ENCODE measurements at places on chromosomes 16 and 17.

GRCh38 chr16:27728691-27729090 is 178.7 kb downstream of the KATNIP start:
- DNase-seq = no peak

- DNase-seq = no peak
Observed at GRCh38 chr17:8649157-8650118, 18.9 kb upstream of the MYH10 start.

DNA sequence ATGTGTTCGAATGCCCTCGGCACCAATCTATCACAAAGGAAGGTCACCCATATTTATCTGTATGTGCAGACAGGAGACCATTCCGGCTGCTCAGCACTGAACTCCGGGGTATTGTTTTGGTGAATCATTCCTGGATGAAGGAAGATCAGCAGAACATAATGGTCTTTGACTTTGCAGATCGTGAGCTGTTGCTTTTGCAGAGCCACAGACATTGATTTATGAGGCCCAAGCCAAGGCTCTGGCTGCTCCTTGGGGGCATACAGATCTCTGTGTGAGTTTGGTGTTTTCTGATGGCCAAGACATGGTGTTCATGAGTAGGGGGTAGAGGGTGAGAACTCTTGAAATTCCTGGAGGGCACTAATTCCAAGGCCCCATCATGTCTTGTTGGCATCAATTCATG is 458.8 kb upstream of the HSBP1 start:
- DNase-seq = no peak

GRCh38 chr17:43183921-43184320 is 12.9 kb downstream of the NBR1 start:
- DNase-seq = no peak

- DNase-seq = no peak
Observed at GRCh38 chr17:13437966-13438779, 163.6 kb downstream of the HS3ST3A1 start.

- no peak for DNase-seq
Observed at GRCh38 chr16:50151322-50151721, 1.8 kb upstream of the TENT4B start.

GRCh38 chr17:21129023-21129681 is 2.4 kb downstream of the DHRS7B start:
- peak; percentile 33 for DNase-seq

GRCh38 chr17:39903158-39903884 is 15.1 kb downstream of the GSDMB start:
- DNase-seq = no peak

- no peak for DNase-seq
Observed at GRCh38 chr16:84844049-84844350, 24.2 kb downstream of the CRISPLD2 start.

- DNase-seq = no peak
Observed at GRCh38 chr16:74186561-74186971, 110.0 kb upstream of the PSMD7 start.

GRCh38 chr17:43573579-43574321 is 27.6 kb upstream of the ETV4 start:
- DNase-seq = no peak

- no peak for DNase-seq
Observed at GRCh38 chr17:9286434-9286833, 265.1 kb downstream of the NTN1 start.

GRCh38 chr17:41532947-41533570 is 5.0 kb upstream of the KRT19 start:
- DNase-seq = no peak

- DNase-seq = no peak
Observed at GRCh38 chr16:57621521-57622271, 6.7 kb upstream of the ADGRG1 start.

- DNase-seq = peak; percentile 32
Observed at GRCh38 chr17:67378454-67379250, 1.6 kb downstream of the PITPNC1 start.

DNA sequence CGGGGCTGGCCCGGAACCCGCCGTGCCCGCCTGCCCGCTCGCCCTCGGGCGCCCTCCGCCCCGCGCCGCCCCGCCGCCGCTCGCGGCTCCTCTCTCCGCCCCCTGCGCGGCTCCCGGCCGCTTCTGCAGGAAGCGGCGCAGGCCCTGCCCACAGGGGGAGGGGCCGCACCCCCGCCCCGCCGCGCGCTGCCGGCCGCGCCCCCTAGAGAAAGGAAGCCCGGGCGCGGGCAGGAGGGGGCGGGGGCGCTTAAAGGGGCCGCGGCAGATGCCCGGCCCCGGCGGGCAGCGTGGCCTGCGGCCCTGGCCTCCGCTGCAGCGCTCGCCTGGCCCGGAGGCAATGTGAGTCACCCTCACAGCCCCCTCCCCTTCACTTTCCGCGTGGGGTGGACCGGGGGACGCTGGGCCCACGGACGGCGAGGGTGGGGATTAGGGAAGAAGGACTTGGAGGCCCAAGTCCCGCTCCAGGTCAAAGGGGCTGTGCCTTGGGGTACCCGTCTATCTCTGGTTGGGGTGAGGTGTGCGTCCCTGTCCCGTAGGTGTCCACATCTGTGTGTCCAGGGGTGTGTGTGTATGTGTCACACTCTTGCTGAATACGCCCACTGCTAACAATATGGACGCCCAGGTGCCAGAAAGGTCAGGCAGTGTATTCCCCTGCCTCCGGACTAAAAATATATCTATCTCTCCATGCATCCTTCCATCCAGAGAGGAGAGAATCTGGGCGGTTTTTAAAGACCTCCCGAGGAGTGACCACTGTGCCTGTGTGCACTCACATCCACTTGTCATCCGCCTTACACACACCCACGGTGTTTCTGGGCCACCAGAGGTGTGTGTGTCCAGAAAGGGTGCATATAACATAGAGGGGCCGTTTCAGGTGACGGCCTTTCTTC is at the start of gene GIT1:
TSS of gene GIT1 (minus strand) at position 125 of the 887 bp plus-strand sequence. CDS start 270 bp downstream, outside the sequence.
- DNase-seq = peak; percentile 87

GRCh38 chr17:2385240-2386210 is 15.3 kb downstream of the MNT start:
- no peak for DNase-seq

DNA sequence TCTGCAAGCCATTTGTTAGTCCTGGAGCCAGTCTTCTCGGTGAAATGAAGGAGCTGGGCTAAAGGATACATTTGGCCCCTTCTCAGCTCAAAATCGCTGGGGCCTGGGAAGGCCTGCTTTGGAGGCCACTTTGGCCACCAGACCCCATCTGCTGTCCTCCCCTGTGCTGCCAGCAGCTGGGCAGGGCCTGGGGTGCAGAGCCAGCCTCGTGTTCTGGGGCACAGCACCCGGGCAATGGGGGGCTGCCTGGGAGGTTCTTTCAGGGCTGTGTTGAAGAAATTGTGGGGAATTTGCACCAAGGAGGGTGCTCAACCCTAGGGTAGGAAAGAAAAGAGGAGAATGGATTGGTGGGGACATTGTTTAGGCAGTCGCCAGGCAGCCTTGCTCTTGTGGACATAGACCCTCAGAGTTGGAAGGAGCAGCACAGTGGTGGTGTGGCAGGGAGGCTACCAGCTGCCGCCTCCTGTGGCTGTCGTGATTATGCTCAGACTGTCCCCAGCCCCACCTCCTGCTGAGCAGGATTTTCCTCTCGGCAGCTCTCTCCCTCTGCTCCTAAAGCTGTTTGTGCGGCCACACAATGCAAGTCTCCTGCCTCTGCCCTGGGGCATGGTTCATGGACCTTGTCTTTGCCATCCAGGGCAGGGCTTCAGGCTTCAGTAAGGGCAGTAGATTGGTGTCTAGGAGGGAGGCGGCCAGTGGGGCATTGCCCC is 174.8 kb downstream of the NTN1 start:
- no peak for DNase-seq

- DNase-seq = no peak
Observed at GRCh38 chr16:51497541-51498211, 346.6 kb upstream of the SALL1 start.

DNA sequence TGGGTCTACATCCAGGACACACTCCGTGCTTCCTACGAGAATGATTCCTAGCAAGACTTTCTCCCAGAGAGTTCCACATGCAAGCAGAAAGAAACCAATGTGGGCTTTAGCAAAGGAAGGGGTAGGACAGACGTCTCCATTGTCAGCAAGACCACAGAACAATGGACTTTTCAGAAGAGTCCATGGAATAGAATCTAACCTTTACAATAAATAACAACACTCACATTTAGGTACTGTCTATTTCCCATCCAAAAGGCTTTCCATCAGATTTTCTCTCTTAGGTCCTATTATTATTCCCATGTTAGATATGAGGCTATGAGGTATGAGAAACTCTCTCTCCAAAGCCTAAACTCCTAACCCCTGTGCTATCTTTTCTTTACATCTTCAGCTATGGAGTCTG is 360.9 kb downstream of the GRIN2A start:
- DNase-seq = peak; percentile 83

GRCh38 chr17:68387435-68388218 is 69.7 kb downstream of the WIPI1 start:
- DNase-seq = no peak

Measured in pons (tissue), 1 donor.